NCI-H748 treated with DMSO at 0.1 percent for 48 hours (cell line): ENCODE measurements at places on chromosomes 2 and 18.

- no peak for DNase-seq
Observed at GRCh38 chr2:39570130-39570555, 95.6 kb upstream of the TMEM178A start.

GRCh38 chr18:2589345-2590068 lies 18.1 kb downstream of the NDC80 start:
- DNase-seq, result no peak

DNA sequence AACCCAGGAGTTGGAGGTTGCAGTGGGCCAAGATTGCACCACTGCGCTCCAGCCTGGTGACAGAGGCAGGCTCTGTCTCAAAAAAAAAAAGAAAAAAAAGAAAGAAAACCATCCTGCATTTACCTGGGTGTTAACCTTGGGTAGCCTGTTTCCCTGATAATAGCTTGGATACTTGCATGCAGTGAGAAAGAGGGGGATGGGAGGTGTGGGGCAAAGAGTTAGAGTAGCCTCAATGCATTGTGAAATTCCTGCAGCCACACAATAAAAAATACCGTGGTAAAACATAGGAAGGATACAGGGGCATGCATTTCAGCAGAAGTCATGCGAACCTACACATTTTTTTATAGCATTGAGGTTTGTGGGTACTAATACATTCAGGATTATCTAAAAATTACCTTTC lies 76.6 kb upstream of the ZNF516 start:
- no peak for DNase-seq

- no peak for DNase-seq
Observed at GRCh38 chr18:48623468-48624235, 84.8 kb downstream of the CTIF start.

DNA sequence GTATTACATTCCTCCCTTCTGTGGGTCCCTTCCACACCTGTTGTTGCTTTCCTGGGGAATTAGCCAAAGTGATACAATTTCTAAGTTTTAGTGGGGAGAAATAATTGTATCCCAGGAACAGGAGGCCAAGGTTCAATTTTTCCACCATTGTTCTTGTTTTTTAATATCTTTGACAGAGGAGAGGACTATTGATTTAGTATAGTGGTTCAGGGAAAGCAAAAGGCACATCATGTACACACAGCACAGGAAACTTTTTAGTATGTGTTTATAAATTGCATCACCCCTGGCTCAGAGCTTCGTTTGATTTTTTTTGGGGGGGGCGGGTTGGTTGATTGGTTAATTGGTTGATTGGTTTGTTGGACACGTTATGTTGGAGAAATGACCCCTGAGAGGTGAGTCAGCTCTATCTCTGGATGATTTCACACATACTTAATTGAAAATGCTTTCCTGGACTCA lies 431.6 kb downstream of the PID1 start:
- DNase-seq, result no peak
